Frontal cortex (tissue), 4 donors: ENCODE measurements at places on chromosomes 6 and 20.

DNA sequence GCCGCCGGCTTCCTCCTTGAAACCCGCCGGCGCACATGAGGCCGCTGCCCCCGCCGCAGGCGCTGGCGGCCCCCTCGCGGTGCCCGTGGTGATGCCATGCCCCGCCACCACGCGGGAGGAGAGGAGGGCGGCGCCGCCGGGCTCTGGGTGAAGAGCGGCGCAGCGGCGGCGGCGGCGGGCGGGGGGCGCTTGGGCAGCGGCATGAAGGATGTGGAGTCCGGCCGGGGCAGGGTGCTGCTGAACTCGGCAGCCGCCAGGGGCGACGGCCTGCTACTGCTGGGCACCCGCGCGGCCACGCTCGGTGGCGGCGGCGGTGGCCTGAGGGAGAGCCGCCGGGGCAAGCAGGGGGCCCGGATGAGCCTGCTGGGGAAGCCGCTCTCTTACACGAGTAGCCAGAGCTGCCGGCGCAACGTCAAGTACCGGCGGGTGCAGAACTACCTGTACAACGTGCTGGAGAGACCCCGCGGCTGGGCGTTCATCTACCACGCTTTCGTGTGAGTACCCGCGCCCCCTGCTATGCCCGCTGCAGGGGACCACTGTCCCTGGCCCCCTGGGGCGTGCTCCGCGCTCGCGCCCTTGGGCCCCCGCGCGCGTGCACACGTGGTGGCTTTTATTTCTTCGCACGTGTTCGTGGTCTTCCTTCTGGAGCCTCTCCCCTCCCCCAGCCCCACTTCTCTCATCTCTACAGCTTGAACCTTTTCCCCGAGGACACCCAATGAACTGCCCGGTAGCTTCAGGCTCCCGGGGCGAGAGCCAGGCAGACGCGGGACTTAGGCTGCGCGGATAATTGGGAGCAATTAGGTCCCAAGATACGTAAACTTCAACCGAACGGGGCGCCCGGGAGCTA, 453 bp downstream of the KCNQ5 start:
- peak; percentile 33 for DNase-seq

GRCh38 chr6:106470316-106470715, 109.8 kb downstream of the CRYBG1 start:
- no peak for DNase-seq

- no peak for DNase-seq
These were observed 69.1 kb upstream of the ADTRP start for GRCh38 chr6:11847515-11848345.

DNA sequence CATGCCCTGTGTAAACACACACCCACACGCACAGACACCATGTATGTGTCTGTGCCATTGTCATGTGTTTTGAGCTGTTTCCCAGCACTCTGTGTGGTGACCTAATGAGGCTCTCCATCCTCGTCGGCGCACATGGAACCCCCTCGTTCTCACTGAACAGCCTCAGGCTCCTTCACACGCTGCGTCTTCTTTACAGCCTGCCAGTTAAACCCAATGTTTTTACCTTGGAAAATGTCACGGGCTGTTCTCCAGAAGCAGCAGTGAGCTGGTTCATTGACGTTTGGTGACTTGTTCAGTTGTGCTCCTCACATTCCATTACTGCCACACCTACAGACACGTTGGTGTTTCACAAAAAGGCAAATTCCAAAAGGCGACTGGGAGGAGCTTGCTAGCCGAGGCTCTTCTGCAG, 201.0 kb upstream of the FOXQ1 start:
- DNase-seq, result no peak

DNA sequence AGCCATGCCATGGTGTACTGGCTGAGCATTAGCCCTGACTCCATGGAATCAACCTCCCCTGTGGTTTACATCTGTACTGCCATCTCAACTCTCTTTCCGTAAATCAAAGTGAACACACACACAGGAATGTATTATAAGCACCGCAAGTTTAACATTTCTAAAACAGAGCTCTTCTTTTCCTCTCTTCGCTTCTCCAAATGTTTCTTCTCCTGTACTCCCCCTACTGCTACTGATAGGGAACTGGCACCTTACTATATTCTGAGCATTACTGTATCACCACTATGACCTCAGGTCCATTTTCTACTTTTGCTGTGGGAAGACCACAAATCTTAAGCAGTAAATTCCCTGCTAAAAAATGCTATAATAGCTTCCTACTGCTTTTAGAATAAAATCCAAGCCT, 101.2 kb downstream of the NUS1 start:
- no peak for DNase-seq

DNA sequence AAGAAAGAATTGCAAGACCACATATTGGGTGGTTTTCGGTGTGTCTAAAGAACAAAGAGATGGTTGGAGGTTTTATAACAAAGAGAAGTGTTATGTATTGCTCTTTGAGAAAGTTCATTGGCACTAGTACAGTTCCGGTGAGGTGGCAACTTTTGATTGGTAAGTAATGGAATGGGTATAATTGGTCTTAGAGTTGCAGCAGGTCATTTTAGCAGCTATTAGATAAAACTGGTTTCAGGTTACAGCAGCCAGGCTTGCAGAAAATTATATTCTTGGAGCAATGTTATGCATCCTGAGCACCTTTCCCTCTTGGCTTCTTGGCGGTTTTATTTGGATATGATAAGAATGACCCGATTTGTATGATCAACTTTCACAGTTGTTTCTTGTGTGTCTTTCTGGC, 12.3 kb upstream of the SSTR4 start:
- no peak for DNase-seq

DNA sequence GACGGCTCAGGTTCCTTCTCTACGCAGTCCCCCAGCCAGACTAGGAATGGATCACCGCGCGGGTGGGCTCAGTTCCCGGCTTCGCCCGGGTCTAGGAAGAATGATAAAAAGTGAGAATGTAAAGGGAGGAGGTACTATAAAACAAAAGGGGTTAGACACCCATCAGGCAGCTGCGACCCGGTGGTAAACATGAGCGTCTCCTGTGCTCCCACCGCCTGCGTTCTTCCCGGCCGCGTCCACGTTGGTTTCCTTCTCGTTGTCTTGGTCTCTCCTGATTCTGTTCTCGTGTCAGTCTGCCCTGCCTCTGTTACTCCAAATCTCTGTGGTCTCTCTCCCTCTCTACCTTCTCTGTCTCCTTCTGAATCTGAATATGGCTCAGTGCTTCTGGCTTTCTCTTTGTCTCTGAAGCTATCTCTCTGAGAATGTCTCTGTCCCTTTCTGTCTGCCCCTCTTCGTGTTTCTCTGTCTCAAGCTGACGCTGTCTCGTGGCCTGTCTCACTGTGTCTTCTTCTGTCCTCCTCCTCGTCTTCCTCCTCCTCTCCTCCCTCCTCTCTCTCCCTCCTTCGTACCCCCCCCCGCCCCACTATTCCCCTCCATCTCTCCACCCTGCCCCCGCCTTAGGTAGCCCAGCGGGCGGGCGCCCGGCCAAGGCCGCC, 41.6 kb upstream of the FOXP4 start:
- DNase-seq, result no peak
